ENCODE measurements at places on chromosomes 13 and 19. TPM values are rescaled to one million over a fixed set of nuclear protein-coding genes. Genes with fewer than 3 reads are reported as not detected.

GRCh38 chr19:16382775-16383543 lies 58.3 kb downstream of the KLF2 start:
- H3K36me3 ChIP-seq, result peaks cover 13% of the 10 kb centered on the region
- peaks cover 31% of the 10 kb centered on the region for H3K4me1 ChIP-seq
- no peaks in the 10 kb centered on the region for H3K27me3 ChIP-seq
- H3K27ac ChIP-seq, result peak overlapping the region; percentile 92
- DNase-seq, result peak; percentile 93

GRCh38 chr13:43376596-43376995 lies 353.2 kb downstream of the DNAJC15 start:
- H3K4me1 ChIP-seq, result peaks cover 7% of the 10 kb centered on the region
- no peaks in the 10 kb centered on the region for H3K36me3 ChIP-seq
- no peak overlapping the region for H3K4me3 ChIP-seq

DNA sequence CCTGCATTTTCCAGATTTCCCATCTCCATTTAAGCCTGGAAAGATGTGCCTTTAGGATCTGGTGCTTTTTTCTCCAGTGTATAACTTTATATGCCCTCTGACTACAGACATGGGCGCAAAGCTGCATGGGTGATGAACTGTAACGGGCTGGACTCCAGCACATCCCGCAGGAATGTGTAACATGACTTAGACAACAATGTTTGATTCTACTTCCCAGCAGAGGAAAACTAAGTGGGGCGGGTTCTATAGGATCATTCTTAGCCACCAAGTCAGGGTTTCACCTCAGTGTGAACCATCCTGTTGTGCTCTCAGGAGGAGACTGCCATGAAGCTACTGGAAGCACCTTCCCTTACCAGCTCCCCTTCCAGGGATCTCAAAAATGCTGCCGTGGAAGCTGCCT lies 93.2 kb upstream of the SERP2 start:
- no peaks in the 10 kb centered on the region for H3K27me3 ChIP-seq
- peaks cover 11% of the 10 kb centered on the region for H3K4me1 ChIP-seq
- no peak overlapping the region for H3K4me3 ChIP-seq

GRCh38 chr19:41175801-41176777 lies 16.9 kb upstream of the CYP2S1 start:
- H3K4me3 ChIP-seq, result no peak overlapping the region
- H3K4me1 ChIP-seq, result peaks cover 11% of the 10 kb centered on the region
- no peaks in the 10 kb centered on the region for H3K36me3 ChIP-seq
- DNase-seq, result peak; percentile 75

WBP4 gene
- 6.2 TPM for total RNA-seq

DNA sequence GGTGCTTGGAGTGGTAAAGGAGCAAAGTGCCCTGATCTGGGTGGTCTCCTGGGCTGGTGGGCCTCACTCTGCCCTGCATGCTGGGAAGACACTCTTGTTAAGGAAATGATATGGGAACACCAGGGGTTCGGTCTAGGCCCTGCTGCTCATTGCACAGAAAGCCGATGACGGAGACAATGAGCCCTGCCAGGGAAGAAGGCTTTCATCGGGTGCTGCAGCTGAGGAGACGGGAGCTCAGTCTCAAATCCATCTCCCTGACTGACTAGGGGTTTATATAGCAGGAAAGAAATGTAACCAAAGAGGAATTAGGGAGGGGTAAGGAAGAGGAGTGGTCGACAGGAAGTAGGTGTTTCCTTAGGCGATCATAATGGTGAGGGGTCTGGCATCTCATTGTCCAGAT lies 253.4 kb downstream of the TEX29 start:
- DNase-seq, result no peak
- H3K4me1 ChIP-seq, result no peaks in the 10 kb centered on the region

DNA sequence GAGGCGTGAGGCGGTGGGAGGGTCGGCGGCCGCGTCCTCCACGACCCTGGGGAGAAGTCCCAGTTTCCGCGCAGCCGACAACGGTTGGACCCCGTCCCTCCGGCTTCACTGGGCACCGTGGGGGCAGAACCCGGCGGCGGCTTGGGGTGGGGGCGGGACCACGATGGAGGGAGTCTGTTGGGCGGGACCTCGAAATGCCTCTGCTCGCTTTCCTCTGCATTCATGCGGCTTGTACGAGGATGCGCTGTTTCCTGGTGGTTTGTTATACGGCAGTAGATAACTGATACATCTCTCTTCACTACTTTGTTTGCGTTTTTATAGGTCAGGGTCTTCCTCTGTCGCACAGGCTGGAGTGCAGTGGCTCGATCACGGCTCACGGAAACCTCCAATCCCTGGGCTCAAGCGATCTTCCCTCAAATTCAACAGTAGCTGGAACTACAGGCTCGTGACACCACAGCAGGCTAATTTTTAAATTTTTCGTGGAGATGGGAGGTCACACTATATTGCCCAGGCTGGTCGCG lies 24.6 kb upstream of the ZNF846 start:
- peak overlapping the region; percentile 83 for H3K4me3 ChIP-seq
- H3K36me3 ChIP-seq, result no peaks in the 10 kb centered on the region
- no peak for DNase-seq
- peaks cover 31% of the 10 kb centered on the region for H3K4me1 ChIP-seq

DNA sequence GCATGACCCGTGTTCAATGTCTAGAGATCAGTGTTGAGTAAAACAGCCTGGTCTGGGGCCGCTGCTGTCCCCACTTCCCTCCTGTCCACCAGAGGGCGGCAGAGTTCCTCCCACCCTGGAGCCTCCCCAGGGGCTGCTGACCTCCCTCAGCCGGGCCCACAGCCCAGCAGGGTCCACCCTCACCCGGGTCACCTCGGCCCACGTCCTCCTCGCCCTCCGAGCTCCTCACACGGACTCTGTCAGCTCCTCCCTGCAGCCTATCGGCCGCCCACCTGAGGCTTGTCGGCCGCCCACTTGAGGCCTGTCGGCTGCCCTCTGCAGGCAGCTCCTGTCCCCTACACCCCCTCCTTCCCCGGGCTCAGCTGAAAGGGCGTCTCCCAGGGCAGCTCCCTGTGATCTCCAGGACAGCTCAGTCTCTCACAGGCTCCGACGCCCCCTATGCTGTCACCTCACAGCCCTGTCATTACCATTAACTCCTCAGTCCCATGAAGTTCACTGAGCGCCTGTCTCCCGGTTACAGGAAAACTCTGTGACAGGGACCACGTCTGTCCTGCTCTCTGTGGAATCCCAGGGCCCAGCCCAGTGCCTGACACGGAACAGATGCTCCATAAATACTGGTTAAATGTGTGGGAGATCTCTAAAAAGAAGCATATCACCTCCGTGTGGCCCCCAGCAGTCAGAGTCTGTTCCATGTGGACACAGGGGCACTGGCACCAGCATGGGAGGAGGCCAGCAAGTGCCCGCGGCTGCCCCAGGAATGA lies 1.5 kb upstream of the CEACAM5 start:
- H3K36me3 ChIP-seq, result no peaks in the 10 kb centered on the region
- no peak for DNase-seq
- H3K27me3 ChIP-seq, result no peaks in the 10 kb centered on the region
- H3K4me3 ChIP-seq, result no peak overlapping the region
- H3K4me1 ChIP-seq, result no peaks in the 10 kb centered on the region
- H3K27ac ChIP-seq, result no peak overlapping the region

ZNF471 gene
- total RNA-seq, result 1.7 TPM

- H3K27ac ChIP-seq, result no peak overlapping the region
- no peaks in the 10 kb centered on the region for H3K27me3 ChIP-seq
- no peaks in the 10 kb centered on the region for H3K36me3 ChIP-seq
- no peak for DNase-seq
- no peaks in the 10 kb centered on the region for H3K4me1 ChIP-seq
Observed at GRCh38 chr13:106187501-106188095, 347.9 kb downstream of the EFNB2 start.

GRCh38 chr13:91292630-91293221 lies 54.8 kb upstream of the MIR17HG start:
- no peak for DNase-seq
- H3K27ac ChIP-seq, result no peak overlapping the region
- H3K27me3 ChIP-seq, result no peaks in the 10 kb centered on the region
- no peaks in the 10 kb centered on the region for H3K4me1 ChIP-seq
- no peaks in the 10 kb centered on the region for H3K36me3 ChIP-seq

NDUFA13 gene
- total RNA-seq, result 119 TPM

CEACAM7 gene
- not detected for total RNA-seq

DNA sequence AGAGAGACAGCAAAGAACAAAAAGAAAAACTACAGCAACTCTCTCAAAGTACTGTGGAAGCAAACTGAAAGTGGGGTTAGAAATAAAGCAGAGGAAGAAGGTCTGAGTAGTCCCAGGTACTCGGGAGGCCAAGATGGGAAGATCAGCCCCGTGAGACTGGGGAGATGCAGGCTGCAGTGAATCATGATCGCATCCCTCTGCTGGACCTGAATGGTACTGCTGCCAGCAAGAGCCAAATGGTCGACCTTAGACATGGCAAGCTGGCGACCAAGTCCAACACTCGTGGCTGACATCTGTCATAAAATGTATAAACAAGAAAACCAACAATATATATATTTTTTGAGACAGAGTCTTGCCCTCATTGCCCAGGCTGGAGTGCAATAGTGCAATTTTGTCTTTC lies 33.7 kb upstream of the ZNF724 start:
- no peaks in the 10 kb centered on the region for H3K27me3 ChIP-seq
- no peak overlapping the region for H3K4me3 ChIP-seq
- peak; percentile 18 for DNase-seq
- no peaks in the 10 kb centered on the region for H3K4me1 ChIP-seq
- no peak overlapping the region for H3K27ac ChIP-seq

- H3K27ac ChIP-seq, result peak overlapping the region; percentile 46
- H3K27me3 ChIP-seq, result no peaks in the 10 kb centered on the region
- peaks cover 37% of the 10 kb centered on the region for H3K36me3 ChIP-seq
- H3K4me3 ChIP-seq, result no peak overlapping the region
- peaks cover 3% of the 10 kb centered on the region for H3K4me1 ChIP-seq
- DNase-seq, result peak; percentile 20
Observed at GRCh38 chr19:55670280-55671053, 4.6 kb upstream of the EPN1 start.

CEACAM6 gene
- not detected for total RNA-seq

CYP2F1 gene
- total RNA-seq, result not detected

DNA sequence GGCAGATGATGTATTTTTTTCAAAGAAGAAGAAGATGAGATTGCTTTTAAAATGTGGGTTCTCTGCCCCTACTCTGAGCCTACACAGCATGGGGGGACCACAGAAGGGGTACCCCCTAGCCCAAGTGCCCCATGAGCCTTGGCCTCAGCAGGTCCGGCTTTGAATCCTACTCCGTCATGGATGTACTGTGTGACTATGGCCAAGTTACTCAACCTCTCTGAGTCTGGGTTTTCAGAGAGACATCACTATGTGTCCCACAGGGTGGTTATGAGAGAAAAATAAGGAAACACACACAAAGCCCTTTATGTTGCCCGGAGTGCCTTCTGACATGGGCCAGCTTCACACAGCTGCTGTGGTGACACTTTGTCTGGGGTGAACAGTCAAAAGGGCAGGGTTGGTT lies 92.0 kb downstream of the KCTD15 start:
- no peaks in the 10 kb centered on the region for H3K27me3 ChIP-seq
- peaks cover 8% of the 10 kb centered on the region for H3K4me1 ChIP-seq
- no peaks in the 10 kb centered on the region for H3K36me3 ChIP-seq
- no peak overlapping the region for H3K27ac ChIP-seq
- DNase-seq, result no peak

DNA sequence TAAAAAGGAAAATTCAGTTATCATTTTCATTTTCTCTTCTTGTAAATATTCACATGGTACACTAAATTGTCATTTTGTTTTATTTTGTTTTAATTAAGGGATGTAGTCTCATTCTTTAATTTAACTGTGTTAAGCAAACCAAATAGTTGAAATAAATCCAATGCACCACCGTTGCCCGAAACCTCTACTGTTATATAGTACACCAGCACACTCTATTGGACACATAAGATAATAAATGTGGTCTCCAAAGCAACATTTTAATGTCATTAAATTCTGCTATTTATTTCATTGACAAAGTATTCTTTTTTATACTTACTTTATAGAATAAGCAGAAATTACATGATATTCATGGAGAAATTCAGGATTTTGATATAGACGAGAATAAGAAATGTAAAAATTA lies 156.4 kb upstream of the FREM2 start:
- H3K4me1 ChIP-seq, result no peaks in the 10 kb centered on the region
- no peak overlapping the region for H3K4me3 ChIP-seq
- peak; percentile 29 for DNase-seq
- H3K27ac ChIP-seq, result no peak overlapping the region
- no peaks in the 10 kb centered on the region for H3K27me3 ChIP-seq

CLDND2 gene
- total RNA-seq, result 0.45 TPM

IGSF23 gene
- not detected for total RNA-seq

DNA sequence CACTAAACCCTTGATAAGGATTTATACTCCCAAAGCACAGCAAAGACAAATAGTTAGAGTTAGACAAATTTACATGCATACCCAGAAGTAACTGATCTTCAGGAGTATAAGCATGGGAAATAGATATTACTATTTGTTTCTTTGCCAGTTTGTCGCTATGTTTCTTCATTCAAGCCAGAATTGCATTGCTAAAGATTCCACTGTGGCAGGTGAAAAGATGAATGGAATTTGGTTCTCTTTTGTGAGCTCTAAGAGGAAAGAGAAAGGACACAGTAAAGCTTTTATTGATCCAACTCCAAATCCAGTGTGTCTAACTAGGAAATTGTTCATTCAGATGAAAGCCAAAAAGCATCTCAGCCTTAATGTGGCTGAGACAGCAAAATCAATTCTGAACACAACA lies 292.3 kb upstream of the SPRY2 start:
- no peak overlapping the region for H3K27ac ChIP-seq
- peaks cover 3% of the 10 kb centered on the region for H3K4me1 ChIP-seq
- no peak overlapping the region for H3K4me3 ChIP-seq

GRCh38 chr13:30570691-30571090 lies 47.0 kb upstream of the USPL1 start:
- H3K27ac ChIP-seq, result no peak overlapping the region
- no peak overlapping the region for H3K4me3 ChIP-seq
- H3K4me1 ChIP-seq, result peaks cover 20% of the 10 kb centered on the region
- no peaks in the 10 kb centered on the region for H3K27me3 ChIP-seq
- DNase-seq, result no peak

DNA sequence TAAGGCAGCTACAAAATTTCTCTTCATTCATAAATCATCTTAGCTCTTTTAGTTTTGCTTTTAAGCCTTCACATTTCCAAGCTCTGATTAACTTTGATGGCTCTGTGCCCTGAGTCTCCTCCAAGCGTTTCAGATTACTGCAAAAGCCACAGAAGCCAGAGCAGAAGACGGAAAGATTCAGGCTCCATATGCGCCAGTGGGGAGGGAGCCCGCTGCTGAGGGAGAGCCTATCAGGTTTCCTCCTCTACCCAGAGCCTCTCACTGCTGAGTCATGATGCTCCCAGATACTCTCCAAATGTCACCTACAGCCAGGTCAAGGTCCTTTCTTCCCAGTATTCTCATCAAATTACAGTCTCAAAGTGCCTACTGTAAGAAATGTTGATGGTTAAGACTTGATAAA lies 193.6 kb downstream of the RAP2A start:
- no peak overlapping the region for H3K27ac ChIP-seq
- H3K4me3 ChIP-seq, result no peak overlapping the region
- no peaks in the 10 kb centered on the region for H3K36me3 ChIP-seq
- peak; percentile 29 for DNase-seq
- no peaks in the 10 kb centered on the region for H3K27me3 ChIP-seq

- H3K27ac ChIP-seq, result no peak overlapping the region
- no peaks in the 10 kb centered on the region for H3K27me3 ChIP-seq
- no peak overlapping the region for H3K4me3 ChIP-seq
- no peak for DNase-seq
- H3K36me3 ChIP-seq, result peaks cover 3% of the 10 kb centered on the region
Observed at GRCh38 chr13:75830842-75831241, 194.7 kb downstream of the LMO7 start.

LHB gene
- not detected for total RNA-seq

SIX5 gene
- 78.8 TPM for total RNA-seq

Data from cardiac muscle cell (in vitro differentiated cells and primary cell).